ENCODE measurements at places on chromosomes 2 and 18.

GRCh38 chr2:230184727-230185578 lies 34.8 kb downstream of the SP110 start:
- no peak for DNase-seq

DNA sequence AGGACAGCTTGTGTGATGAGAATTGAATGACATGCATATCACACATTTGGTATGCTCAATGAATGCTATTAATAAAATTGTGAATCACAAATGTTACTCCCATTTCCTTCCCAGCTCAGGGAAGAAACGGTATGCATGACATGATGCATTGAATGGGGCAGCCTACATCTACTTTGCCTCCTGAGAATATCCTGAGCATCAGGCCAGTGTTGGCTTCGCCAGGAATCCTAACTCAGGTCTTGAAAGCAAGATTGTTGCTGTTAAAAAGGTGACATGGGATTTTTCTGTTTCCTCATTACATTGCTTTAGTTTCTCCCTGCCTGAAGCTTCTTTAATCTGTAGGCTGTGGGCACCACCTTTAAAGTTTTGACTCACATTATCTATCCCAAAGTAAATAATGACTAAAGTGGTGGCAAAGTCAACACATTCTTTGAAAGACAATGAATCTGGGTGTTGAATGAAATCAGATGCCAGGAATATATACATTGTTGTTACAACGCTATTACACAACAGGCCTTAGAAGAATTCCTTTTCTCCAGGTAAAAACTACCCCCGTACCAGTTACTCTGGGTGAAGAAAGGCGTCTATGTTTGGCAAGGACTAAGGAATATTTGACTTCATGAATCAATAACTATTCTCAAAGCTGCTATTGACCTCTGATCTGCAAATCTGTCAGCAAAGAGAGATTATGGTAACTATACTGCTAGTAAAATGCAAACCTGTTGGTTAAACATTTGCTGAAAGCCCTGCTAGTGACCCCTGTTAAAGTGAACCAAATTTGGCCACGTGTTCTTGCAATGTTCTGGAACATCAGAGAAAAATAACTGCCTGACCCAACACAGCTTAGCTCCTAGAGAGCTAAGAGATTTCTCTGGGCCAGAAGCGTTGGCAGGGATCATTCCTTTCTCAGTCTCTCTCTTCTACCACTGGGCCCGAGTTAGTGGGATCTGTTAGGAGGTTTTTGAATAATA lies 30.5 kb upstream of the NEDD4L start:
- DNase-seq, result no peak

DNA sequence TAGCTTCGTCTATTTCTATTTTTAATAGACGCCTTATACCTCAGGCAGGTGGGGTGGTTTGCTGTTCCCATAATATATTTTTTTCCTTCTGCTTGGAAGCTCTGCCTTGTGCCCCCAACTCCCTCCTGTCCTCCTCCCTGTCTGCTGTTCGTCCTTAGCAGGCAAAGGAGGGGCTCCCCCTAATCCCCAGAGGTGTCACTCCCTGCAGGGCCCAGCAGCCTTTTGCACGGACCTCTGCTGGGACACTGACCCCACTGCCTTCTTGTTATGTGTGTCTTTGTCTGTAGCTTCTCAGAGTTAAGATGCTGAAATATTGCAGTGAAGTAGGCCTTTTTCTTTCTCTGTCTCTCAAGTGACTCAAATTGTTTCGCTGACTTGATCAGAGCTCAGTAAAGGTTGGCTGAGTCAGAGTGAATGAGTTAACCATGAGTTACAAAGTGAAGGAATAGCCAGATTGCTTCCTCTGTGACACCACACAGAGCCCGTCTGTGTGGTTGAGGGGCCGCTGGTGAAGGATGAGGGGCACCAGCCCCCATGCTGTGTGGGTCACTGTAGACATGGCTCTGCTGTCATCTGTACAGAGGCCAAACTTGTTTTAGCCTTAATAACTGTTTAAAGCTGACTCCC lies 47.7 kb downstream of the PRKCE start:
- DNase-seq, result no peak

DNA sequence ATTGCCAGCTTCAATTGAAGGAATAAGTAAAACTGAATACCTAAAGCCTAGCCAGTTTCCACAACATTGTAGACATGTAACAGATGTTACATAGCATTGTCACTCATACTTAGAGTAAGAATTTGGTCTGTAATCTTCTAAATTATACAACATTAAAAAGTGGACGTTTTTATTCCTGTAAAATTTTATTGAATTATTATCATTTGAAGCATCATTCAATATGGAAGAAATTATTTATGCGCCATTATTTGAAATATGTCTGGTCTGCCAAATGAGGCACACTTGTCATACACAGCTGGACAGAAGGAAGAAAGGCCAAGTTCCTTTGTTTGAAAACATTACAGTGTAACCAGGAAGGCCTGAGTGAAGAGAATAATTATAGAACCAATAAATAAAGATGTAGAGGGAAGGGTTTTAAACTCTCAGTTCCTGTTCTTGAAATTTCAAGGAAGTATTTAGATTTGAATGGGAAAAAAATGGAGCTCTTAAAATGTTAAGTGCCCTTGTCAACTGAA lies 575.5 kb downstream of the LRRTM4 start:
- no peak for DNase-seq

GRCh38 chr2:196966061-196966460 lies 39.6 kb upstream of the PGAP1 start:
- no peak for DNase-seq

DNA sequence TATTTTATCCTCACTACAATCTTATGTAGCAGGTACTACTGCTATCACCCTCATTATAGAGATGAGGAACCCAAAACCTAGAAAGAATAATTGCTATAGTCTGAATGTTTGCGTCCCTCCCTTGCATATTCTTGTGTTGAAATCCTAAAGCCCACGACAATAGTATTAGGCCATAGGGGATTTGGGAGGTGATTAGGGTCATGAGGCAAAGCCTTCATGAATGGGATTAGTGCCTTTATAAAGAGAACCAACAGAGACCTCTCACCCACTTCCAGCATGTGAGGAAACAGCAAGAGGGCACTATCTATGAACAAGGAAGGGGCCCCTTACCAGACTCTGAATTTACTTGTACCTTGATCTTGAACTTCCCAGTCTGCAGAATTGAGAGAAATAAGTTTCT lies 500.3 kb upstream of the FAM98A start:
- DNase-seq, result no peak

GRCh38 chr2:67984600-67984999 lies 78.2 kb downstream of the C1D start:
- no peak for DNase-seq

DNA sequence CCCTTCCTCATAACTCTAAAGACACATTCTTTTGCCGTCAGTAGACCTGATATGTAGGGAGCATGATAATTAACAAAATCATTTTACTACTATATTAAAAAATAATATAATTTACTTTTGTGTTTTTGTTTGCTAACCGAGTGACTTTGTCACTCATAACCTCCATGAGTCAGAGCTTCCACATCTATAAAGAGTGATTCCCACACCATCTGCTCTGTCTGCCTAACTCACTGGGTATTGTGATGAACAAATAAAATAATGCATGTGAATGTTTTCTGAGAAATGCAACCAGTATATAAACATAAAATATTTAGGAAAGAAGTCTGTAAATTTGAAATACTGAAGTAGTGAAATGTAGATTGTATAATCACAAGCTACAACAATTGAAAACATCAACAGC lies 123.4 kb upstream of the DSEL start:
- DNase-seq, result no peak

Measured in stimulated activated CD8-positive, alpha-beta memory T cell treated with anti-CD3 and anti-CD28 coated beads, Interleukin-4, amount 100 ng/mL, for 4 hours (primary cell).